ENCODE measurements at places on chromosomes 12 and 14.

GRCh38 chr14:86203843-86204242 is 673.9 kb downstream of the FLRT2 start:
- peak; percentile 1 for DNase-seq

GRCh38 chr14:94113073-94113472 is 2.5 kb downstream of the IFI27 start:
- no peak for DNase-seq

GRCh38 chr14:67392123-67392522 is 19.8 kb downstream of the PLEK2 start:
- no peak for DNase-seq

GRCh38 chr12:71218616-71219015 is 60.8 kb upstream of the TSPAN8 start:
- no peak for DNase-seq
